AG09309 (cell line): ENCODE measurements at places on chromosomes 7 and 10.
A peak's percentile ranks its signal among the peaks of the same experiment; 100 is the strongest.

DNA sequence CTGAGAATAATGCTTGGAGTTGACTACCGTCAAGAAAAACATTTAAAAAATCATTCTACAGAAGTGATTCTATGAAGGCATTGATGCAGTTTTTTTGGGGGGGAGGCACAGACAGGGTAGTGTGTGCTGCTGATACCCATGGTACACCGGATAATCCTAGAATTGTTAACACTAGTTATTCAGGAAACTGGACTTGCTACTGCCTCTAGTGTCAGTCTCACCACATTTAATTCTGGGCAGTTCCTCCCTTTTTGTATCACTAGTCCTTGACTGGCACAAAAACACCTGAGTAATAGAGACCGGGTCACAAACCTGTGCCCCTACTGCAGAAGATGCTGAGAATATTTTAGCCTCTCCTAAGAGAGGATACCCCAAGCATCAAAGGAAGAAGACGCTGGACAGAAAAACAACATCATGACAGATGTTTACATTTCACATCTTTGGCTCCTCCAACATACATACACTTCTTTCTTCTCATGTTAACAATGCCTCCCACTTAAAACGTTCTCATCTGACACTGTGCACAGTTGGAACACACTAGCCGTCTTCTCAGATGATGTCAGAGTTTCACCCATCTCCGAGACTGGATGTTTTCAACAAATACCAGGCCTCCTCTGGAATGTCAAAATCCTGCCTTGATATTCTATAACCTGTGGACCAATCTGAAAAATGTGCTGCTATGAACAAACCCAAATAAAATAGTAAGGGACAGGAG, 13.1 kb upstream of the TCAF1 start:
- DNase-seq = no peak

DNA sequence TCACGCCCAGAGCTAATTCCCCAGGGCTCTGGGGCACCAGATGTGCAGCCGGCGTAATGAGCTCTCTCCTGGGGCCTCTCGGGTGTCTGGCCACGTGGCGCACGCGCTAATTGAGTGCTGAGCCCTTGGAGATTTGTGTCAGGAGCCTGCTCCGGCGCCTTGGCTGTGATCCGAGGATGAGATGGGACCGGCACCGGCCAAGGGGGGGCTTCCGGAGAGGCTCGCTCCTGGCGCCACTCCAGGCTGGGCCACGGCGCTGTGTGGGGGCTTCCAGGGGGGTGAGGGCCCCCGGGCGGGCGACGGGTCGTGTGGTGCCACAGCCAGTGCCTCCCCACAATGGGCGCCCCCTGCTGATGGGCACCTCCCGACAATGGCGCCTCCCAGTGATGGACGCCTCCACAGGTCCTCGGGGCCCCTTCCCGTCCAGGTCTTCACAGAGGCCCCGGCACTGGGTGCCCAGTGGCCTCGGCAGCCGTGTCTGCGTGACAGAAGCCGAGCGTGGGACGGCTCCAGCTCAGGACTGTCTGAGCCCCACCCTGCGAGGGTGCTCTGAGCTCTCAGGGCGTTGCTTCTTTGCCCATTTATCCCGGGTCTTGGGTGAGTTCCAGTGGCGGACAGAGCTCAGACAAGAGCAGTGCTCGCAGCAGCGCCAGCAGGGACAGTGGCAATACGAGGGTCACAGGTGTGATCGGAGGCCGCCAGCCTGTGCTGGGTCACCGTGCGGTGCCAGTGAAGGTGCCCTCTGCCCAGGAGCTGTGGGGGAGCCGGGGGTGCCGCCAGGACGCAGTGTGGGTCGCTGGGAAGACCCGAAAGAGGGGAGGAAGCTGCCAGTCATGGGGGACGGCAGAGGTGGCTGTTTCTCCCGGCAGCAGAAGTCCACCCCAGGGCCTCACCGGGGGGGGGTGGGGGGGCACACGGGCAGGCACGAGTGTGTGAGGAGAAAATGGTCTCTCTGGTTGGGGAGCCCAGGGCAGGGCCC, 8.2 kb upstream of the NKX6-2 start:
- no peak for DNase-seq

- no peak for DNase-seq
These were observed 534.1 kb downstream of the ANKRD7 start for GRCh38 chr7:118758582-118758981.

- DNase-seq = no peak
These were observed 1358.7 kb upstream of the SORCS1 start for GRCh38 chr10:108523016-108523800.

DNA sequence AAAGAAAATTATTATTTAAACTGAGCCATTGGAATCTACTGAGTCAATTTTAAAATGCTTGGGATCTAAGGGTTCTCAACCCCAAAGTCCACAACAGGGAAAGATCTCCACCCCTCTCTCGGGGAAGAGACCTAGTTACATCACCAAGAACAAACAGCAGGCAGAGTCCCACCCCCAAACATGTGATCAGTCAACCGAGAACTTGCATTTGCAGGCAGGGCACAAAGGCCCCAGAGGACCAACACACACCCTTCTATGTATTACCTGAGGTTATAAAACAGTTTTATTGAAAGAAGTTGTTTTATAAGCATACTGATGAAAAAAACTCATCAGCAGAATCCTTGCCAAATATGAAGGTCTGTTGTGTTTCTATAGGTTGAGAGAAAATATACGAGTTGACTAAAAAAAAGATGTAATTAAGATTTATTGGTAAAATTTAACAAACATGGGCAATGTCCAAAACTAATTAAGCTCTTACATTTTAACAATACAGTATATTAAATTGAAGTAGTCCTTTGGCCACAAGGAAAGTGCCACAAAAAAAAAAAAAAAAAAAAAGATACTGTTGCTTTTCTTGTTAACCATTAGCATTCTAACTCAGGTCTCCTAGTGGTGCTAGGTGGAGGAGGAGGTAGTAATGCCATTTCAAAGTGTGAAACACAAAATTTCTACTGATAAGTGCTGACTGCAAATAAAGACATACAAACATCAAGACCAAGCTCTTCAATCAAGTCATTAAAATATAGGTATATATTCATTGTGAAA, 975 bp upstream of the USP54 start:
- DNase-seq = no peak

- DNase-seq = peak; percentile 34
These were observed 118.5 kb upstream of the CHST15 start for GRCh38 chr10:124211921-124212320.

- no peak for DNase-seq
These were observed 28.6 kb upstream of the RHBDD2 start for GRCh38 chr7:75850235-75850634.

DNA sequence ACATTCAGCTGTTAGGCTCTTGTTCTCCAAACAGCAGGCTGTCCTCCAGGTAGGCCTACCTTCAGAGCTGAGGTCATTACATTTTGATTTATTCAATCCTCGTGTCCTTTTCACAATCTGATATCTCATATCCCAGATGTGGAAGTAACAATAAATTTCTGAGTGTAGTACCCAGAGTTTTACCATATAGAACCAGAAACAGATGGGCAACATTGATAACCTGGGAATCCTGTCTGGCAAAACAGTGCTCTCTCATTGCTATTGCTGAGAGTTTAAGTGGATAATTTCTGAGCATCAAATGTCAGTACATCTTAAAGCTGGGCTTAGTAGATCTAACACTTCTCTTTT, 1007.8 kb downstream of the REEP3 start:
- DNase-seq = no peak

- no peak for DNase-seq
These were observed 213.0 kb downstream of the ABCA13 start for GRCh38 chr7:48384180-48384752.

- DNase-seq = no peak
These were observed 1.9 kb downstream of the DKK1 start for GRCh38 chr10:52316001-52316400.

- no peak for DNase-seq
These were observed 320.6 kb upstream of the ZMIZ1 start for GRCh38 chr10:78748235-78748533.

GRCh38 chr7:47488969-47489342, 93.0 kb downstream of the TNS3 start:
- DNase-seq = no peak

DNA sequence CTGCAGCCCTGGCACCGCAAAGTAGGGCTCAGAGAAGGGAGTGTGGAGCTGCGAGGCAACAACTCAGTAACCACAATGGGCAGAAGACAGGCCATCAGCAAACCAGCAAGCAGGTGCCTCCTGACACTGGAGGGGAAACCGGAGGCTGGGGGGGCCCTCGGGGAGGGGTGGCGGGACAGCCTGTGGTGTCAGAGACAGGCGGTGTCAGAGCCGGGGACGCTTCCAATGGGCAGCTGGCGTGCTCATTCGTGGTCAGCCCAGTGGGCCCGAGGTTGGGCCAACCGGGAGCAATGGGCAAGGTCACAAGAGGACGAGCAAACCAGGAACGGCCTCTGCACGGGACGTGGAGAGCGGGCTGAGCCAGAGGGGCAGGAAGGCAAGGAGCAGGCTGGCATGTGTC, 158.1 kb downstream of the MAD1L1 start:
- no peak for DNase-seq

GRCh38 chr10:36817898-36818297, 307.5 kb upstream of the ANKRD30A start:
- no peak for DNase-seq

DNA sequence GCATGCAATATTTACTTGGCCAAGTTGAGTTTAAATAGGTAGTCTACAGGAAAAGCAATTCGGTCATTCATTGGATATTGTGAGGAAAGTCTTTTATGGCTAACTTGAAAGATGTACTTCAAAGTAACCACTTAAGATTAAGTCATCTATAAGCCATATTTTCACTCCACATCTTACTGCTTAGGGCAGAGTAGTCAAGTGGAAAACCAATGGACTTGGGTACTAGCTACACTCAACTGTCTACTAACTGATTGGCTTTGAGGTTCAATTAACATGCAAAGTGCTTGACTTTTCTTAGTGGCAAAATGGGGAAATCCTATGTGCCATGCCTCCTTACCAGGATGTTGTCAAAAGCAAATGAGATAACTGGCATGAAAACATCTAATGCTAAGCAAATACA, 51.0 kb downstream of the CAV1 start:
- DNase-seq = no peak

GRCh38 chr7:81111358-81111757, 192.5 kb upstream of the SEMA3C start:
- DNase-seq = peak; percentile 97

DNA sequence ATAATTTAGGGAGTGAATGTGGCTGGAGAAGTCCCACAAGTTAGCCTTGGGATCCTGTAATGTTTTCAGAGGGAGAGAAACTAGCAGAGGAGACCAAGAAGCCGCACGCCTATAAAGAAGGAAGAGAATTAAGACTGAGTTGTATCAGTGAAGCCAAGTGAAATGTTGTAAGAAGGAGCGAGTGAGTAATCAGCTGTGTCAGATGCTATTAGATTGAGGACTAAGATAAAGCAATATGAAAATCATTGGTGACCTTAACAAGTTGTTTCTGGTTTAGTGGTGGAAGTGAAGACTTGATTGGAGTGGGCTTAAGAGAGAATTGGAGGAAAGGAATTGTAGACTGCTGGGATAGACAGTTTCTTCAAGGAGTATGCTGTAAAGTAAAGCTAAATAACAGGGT, 8.8 kb downstream of the CCSER2 start:
- DNase-seq = no peak
